ENCODE measurements at places on chromosomes 16 and 17.

DNA sequence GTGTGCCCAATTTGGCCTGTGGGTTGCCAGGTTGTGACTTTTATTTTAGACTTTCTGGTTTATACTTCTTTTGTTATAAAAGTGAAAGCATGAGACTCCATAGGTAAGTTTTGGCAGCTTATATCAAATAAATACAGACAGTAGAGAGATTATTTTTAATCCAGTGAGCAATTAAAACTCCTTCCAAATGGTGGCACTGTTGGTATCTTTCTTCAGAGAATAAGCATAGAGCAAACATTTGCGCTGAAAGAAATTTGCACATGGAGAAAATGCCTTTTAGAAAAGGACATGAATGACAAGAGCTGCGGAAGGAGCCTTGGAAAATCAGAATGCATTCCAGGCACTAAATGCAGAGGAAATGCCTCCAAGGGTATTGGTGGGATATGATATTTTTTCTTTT lies 46.1 kb upstream of the DNAJA2 start:
- DNase-seq: no peak

- no peak for DNase-seq
Measured at GRCh38 chr16:70682239-70683145, 3.4 kb downstream of the MTSS2 start.

- no peak for DNase-seq
Measured at GRCh38 chr17:1164935-1165556, 14.7 kb downstream of the ABR start.

- DNase-seq: no peak
Measured at GRCh38 chr17:10317543-10317834, 55.3 kb downstream of the MYH13 start.

DNA sequence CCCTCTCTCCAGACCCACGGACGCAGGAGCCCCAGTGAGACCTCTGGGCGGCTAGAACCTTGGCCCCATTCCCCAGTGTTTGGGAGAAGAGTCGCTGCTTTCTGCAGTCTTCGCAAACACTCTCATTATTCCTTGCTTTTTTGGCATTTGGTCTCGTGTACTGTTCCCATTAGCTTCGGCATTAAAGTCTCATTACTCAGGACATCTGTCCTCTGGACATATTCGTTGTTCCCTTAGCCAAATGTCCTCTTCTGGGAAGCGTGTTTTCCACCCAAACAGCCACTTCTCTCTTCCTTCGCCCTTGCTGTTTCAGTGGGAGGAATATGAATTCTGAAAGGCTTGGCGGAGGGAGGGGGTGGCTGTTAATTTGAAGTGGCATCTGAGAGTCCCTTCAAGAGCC lies 11.1 kb downstream of the SHISA6 start:
- DNase-seq: no peak

DNA sequence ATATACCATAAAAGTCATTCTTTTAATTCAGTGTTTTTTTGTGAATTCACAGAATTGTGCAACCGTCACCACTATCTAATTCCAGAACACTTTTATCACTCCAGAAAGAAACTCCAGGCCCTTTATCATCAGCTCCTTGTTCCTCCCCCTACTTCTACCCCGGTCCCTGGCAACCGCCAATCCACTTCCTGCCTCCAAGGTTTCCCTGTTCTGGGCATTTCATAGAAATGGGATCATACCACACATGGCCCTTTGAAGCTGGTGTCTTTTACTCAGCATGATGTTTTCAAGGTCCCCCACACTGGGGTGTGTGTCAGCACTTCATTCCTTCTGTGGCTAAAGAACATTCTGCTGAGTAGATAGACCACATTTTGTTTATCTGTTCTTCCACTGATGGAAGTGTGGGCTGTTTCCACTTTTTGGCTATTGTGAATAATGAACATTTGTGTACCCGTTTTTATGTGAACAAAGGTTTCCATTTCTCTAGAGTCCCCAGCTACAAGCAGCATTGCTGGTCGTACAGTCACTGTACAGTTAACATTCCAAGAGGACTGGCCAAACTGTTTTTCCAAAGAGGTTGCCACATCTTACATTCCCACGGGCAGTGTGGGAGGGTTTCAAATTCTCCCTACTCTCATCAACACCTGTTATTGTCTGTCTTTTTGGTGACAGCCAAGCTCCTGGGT lies 75.8 kb upstream of the ZNF469 start:
- DNase-seq: no peak

DNA sequence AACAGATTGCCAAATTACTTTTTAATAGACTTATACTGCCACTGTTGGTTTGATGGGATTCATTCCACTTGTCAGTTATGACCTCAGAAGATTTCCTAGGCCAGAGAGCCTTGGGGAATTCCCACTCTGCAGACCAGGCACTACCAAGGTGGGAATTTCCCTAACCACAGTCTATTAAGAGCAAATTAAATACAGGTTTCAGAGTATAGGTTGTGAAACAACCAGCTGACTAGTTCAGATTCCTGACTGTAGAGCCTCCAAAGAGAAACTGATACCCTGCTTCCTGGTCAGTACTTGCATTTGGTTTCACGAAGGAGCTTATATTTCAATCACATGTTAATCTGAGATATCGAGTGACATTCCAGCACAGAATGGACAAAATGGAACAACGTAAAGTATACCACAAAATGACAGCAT lies 186.5 kb downstream of the STX8 start:
- no peak for DNase-seq

- DNase-seq: no peak
Measured at GRCh38 chr16:51648526-51648925, 497.5 kb upstream of the SALL1 start.

DNA sequence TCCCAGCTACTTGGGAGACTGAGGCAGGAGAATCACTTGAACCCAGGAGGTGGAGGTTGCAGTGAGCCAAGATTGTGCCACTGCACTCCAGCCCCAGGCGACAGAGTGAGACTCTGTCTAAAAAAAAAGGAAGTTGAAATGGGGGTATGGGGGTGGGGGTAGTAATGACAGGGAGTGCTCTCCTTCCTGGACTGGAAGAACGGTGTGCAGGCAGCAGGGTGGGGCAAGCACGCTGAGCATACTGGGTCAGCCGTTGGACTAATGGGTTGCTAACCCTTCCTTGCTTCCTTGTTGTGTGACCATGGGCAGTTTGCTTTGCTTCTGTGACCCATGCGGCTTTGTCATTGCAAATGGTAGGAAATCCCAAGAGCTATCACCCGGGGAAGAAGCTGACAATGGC lies 16.5 kb downstream of the KATNIP start:
- no peak for DNase-seq
